ENCODE measurements at places on chromosomes 11 and 22.

- DNase-seq: no peak
Measured at GRCh38 chr22:46078241-46079092, 71.9 kb upstream of the PPARA start.

DNA sequence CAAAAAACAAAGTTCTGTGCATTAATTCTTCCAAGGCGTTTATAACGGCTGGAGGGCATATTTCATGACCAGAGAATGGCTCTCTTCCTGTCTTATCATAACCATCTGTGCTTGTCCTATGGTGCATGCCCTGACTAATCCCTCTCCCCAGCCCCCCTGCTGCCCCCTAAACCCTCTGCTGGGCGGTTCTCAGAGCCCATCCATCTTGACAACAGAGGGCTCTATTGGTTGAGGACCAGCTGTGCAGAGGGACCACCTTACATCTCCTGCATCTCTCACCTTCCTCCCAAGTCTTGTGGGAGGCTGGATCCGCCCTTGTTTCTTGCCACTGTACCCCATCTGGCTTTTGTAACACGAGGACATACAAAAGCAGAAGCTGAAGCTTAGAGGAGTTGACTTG is 282.1 kb downstream of the MIAT start:
- DNase-seq: no peak

DNA sequence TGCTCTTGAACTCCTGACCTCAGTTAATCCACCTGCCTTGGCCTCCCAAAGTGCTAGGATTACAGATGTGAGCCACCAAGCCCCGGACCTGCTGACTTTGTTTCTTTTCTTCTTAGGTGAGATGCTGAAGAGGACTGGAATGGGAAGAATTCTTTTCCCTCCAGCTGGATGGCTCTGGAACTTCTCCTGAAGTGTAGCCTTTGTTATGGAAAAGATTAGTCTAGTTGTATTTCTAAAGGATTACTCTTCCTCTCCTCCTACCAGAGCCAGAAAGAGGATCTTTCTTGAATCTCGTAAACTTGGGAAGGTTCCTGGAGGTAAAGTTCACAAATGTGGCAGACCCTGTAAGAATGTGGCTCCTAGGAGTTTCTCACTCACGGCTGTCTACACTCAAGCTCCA is 95.4 kb upstream of the LARGE1 start:
- no peak for DNase-seq

GRCh38 chr11:57896361-57897145 is 127.1 kb upstream of the OR9Q1 start:
- DNase-seq: no peak

- no peak for DNase-seq
Measured at GRCh38 chr11:47797633-47798032, 30.5 kb upstream of the FNBP4 start.

DNA sequence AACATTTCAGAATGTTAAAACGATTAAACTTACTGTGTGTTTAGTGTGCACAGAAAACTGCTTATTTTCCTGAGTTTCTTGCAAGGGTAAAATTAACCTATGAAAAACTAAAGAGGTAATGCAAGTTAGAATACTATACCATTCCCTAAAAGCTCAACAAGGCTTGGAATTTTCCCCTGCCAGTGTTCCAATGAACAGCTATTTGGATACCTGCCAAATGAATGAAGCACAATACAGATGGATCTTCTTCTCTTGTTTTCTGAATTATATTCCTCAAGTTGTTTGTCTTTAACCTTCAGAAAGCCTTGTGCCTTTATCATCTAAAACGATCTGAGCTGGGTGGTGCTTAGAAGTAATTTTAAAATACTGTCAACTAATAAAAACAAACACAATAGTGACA is 204.5 kb downstream of the LRRC4C start:
- DNase-seq: no peak

- peak; percentile 76 for DNase-seq
Measured at GRCh38 chr11:13210424-13210823, 67.2 kb upstream of the BMAL1 start.

GRCh38 chr22:46053563-46054090 is 76.7 kb upstream of the WNT7B start:
- peak; percentile 84 for DNase-seq

GRCh38 chr11:68727783-68728182 is 23.5 kb downstream of the TESMIN start:
- DNase-seq: no peak

- DNase-seq: no peak
Measured at GRCh38 chr11:66176650-66177049, 91.8 kb upstream of the RAB1B start.

DNA sequence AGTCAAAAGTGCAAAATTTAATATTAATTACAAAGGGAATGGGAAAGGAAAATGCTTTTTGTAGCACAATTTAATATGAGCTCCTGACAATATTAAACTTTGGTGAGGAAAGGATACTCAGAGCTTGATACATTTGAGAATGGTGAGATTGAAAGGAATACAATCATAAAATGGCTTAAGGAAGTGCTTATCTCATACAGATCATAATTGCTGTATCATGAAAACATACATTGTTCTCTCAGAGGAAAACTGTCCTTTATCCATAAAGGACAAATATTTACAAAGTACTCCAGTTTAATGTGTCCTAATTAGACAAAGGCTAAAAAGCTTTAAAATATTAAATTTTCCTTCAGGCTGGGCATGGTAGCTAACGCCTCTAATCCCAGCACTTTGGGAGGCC is 260.4 kb downstream of the TMEM135 start:
- no peak for DNase-seq

GRCh38 chr11:66181632-66182315 is 86.7 kb upstream of the RAB1B start:
- peak; percentile 85 for DNase-seq

DNA sequence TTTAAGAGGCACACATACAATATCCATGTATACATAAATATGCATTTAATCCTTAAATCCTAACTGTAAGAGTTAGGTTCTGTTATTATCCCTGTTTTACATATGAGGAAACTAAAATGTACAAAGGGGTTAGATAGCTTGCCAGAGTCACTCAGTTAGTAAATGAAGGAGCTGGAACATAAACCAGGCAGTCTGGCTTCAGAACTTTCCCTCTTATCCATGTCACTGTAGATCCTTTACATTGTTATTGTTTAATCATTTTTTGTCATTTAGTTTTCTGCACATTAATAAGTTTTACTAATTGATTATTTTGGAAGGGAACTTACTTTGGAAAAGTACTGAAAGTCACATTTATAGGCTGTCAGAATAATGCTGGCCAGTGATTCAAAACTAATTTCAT is 282.4 kb downstream of the TMEM135 start:
- no peak for DNase-seq

DNA sequence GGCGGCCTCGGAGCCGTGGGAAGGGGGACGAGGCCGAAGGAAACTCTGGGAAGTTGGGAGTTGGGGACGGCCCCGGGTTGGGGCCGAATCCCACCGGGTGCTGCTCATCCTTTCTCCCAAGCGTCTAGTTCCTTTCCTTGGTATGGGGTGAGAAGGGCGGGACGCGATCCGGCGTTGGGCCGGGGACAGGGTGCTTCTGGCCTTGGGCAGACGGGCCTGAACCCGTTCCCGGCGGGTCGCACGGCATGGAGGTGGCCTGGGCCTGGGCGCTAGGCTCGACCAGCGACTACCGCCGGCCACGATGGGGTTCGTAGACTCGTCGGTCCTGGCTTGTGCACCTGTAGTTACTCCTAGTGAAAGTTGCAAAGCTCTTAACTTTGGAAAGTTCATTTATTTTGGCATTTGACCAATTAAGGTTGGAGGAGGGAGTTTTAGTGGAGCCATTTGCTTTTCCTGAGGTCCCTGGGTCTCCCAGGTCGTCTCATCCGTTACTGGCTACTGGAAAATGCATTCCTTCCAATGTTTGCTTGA is 1.0 kb downstream of the SYT9 start:
- DNase-seq: no peak

GRCh38 chr11:114285599-114285998 is 10.6 kb upstream of the NNMT start:
- DNase-seq: peak; percentile 59

- DNase-seq: no peak
Measured at GRCh38 chr11:70872955-70873735, 379.2 kb downstream of the SHANK2 start.

DNA sequence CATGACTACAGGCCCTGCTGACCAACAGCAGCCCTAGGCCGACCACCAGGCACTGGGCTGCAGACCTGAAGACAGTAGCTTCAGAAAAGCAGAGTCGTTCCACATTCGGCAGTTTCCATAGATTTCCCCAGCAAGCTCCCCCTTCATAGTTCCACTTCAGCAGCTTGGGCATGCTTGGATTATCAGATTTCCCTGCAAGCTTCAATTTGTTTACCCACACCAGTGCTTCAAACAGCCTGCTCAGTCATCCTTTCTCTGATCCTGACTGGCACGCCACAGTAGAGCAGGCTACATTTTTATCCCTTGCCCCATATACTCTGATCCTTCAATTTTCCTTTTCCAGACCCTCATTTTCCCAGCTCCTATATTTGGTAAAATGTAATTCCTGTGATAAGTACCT is 51.1 kb upstream of the CFAP300 start:
- DNase-seq: no peak

GRCh38 chr11:64071849-64072248 is 36.1 kb downstream of the FLRT1 start:
- no peak for DNase-seq

GRCh38 chr11:112470355-112470754 is 209.7 kb upstream of the PLET1 start:
- no peak for DNase-seq

GRCh38 chr11:69136471-69136870 is 19.3 kb upstream of the SMIM38 start:
- no peak for DNase-seq

DNA sequence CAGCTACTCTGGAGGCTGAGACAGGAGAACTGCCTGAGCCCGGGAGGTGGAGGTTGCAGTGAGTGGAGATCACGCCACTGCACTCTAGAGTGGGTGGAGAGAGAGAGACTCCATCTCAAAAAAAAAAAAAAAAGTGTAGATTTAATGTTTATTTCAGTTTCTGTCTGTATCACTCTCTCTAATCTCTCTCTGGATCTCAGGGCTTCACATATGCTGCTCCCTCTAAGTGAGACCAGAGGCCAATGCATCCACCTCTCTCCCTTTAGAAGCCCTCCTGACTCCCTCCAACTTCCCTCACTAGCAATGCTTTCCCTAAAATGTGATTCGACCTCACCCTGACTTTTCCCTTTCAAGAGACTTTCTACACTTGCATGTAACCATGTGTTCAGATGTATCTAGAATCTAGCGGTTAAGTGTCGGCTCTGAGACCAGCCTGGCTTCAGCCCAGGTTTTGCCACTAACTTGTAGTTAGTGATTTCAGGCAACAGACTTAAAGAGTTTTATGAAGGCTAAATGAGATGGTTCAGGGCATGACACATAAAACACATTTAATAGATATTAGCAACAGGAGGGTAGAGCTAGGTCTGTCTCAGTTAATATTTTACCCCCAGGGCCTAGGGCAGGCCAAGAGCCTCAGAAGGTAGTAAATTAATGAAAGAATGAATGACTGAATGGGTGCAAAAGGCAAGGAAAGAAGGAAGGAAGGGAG is 364.3 kb downstream of the LARGE1 start:
- DNase-seq: no peak

DNA sequence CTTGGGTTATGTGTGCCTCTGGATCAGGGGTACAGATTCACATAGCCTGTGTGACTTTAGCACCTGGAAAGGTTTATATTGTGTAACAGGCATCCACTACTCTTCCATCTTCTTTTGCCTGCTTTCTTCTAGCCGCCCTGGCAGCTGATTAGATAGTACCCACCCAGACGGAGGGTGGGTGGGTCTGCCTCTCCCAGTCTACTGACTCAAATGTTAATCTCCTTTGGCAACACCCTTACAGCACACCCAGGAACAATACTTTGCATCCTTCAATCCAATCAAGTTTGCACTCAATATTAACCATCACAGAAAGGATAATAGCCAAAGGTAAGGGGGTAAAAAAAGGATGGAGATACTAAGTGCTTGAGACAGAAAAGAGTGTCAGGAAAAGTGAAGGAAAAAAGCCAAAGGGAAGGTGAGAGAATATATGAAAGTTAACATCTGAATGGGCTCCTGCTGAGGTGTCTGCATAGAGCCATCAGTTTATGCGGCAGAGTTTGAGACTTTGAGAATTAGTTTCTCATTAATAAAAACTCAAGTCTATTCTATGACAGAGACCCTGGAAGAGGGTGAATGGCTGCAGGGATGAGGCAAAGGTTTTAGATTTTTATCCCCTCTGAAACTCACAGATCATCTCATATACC is 2.6 kb upstream of the OR51B6 start:
- no peak for DNase-seq

DNA sequence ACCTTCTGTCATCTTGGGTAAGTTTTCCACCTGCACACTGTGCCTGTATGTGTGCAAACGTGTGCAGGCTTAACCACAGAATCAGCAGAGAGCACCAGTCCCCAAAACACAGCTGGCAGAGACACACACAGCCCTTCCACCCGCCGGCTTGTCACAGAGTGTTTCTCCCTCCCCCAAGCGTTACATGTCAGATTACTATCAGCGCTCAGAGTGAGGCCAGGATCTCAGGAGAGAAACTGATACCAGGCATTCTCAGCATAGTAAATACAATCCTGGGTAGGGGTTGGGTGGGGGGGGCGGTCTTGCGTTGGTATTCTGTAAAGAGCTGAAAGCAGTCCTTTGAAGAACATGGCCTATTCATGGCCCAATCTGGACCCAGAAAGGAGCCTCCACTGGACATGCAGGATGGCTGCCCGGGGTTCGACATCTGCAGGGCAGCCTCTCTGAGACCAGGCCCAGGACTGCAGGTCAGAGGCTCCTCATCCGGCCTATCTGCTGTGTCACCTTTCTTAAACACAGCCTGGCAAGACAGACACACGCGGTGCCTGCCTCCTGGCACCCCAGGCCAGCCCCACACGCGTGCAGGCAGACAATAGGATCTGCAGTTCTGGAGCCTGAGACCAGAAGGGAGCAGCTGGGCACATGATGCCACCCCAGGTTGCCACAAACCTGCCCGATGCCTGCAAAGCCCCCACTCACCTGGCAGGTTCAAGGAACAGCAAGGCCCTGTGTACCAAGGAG is 1.7 kb downstream of the OSBPL5 start:
- peak; percentile 40 for DNase-seq

DNA sequence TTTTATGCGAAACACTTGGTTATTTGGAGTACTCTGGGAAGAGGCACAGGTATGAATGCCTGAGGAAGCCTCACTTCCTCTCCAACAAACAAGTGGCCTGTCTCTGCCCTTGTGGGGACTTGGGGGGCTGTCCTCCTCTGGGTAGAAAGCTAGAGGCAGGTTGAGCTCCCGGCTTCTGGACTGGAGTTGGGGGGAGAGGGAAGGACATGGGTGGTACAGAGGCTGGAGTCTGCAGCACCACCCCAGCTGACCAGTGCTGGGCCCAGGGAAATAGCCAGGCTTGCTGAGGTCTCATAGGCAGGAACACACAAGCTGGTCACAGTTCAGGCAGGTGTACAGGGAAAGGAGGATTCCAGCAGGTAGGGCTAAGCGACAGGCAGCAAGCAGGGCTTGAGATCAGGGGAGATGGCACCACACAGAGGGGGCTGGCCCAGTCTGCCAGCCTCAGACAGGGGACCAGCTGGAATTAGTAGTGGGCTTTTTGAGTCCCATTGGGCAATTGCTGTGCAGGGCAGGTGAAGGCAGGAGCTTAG is 135.3 kb upstream of the TEAD1 start:
- no peak for DNase-seq
